Omental fat pad (tissue), 4 donors: ENCODE measurements at places on chromosomes 11 and 22.

DNA sequence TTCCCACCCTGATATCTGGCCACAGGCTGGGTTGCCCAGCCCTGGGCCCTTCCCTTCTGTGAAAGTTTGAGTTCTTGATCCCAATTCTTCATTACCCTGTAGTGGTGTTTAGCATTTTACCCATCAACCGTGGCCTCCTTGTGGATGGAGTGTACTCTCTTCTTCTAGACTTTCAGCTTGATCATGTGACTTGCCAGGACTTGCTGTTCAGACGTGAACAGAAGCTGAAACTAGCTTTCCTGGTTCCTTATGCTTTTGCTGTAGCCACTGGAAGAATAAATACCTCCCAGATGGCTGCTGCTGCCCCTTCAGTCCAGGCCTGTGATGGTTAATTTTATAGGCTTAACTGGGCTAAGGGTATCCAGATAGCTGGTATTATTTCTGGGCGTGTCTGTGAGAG lies 32.7 kb upstream of the DAGLA start:
- no peak for DNase-seq

DNA sequence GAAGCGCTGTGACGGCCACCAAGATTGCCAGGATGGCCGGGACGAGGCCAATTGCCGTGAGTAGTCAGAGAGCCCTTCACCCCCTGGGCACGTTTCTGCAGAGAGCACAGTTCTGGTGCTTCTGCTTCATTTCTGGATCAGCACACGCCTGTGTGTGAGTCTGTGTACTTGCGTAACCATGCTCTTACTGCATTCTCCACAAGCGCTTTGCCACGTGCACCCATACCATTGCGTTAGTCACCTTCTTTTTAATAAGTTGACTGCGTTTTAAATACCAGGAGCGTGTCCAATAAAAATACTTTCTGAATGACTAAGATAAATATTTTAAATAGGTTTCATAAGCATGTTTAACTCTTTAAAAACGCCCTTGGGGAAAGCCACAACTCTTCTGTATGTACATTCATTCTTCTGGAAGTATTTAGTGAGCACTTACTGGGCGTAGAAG lies 143.0 kb upstream of the SORL1-AS1 start:
- no peak for DNase-seq

DNA sequence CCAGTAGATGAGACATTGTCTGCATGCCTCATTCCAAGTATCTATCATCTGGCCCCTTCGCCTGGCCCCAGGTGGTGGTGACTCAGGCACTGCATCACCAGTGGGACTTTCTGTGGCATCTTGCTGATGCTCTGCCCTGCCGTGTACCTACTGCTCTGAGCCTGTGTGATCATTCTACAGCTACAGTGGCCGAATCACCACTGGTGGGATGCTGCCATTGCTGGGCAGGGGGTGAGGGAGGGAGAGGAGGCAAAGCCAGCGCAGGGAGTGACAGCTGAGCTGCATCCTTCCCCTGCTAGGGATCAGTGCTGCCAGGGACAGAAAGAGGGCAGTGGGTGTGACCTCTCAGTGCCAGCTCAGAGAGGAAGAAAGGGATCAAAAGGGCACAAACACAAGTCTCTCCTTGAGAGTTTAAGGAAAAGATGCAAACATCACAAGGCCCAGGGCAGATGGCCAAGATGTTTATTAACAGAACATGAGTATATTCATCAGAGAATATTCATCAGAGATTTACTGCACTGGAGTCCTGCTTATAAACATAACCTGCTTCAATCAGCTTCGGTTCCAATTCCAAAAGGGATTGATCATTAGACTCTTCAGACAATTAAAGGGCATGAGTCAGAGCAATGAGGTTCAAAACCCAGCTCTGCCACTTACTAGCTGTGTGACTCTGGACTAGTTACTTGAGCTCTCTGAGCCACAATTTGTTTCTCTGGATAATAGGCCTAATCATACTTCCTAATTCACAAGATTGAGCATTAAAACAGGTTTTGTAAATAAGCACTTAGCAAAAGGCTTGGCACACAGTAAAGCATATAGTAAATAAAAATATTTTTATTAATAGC lies 109.8 kb downstream of the NAT10 start:
- DNase-seq: no peak

DNA sequence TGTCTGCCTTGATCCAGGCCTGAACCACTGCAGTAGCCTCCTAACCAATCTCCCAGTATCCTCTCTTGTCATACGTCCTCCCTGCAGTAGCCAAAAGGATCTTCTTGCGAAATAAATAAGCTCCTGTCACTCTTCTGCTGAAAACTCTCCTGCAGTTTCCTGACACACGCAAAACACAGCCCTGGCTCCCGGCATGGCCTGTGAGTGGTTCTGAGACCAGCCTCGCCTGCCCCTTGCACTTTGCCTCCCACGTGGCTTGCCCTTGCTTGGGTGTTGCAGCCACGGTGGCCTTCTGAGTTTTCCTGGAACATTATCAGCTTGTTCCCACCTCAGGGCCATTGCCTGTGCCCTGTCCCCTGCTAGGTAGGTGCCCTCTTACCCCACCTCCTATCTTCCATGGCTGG lies 7.2 kb downstream of the ZC3H7B start:
- DNase-seq: no peak

- DNase-seq: no peak
These were observed 1.4 kb downstream of the MICAL2 start for GRCh38 chr11:12111549-12112520.

GRCh38 chr11:128451652-128452470 lies 135.5 kb downstream of the ETS1 start:
- no peak for DNase-seq

DNA sequence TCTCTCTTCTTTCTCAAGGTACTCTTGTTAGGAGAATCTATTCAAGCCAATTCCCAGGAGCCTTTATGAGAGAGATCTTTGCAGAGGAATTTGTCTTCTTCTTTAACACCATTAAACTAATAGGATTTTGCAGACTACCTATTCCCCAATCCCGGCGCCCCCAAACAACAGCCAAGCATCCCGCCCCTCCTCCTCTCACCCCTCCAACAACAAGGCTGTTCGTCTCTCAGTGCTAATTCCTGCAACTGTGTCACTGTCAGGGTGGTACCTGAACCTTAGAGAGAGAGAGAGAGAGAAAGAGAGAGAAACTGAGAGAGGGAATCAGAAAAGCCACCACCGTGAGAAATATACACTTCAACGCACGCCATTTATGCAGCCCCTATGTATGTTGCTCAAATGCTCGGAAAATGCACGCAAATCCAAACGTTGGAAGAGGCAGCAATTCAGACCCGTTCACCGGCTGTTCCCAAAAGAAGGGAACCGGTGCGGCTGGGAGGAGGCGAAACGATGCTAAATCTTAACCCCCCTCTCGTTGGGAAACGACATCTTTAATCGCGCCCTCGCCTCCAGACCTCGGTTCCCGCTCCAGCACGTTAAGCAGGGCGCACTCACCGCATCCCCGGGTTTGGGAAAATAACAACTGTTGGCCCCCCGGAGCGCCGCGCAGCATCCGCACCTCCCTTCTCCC lies 961 bp downstream of the KCNA4 start:
- no peak for DNase-seq

DNA sequence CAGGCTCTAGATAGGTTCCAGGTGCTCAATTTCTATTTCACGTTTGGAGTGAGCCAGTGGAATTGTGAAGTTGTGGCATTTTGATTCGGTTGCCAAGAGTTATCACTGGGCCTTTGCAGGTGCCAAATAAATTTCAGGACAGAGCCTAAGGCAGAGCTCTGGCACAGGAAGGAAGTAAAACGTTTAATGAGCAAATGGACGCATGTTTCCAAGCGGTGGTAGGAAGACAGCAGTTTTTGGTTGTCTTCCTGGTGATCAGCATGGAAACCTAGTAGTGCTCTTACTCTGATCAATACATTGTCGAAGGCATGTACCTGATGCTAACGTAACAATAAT lies 452 bp downstream of the BIRC3 start:
- no peak for DNase-seq

GRCh38 chr22:45224988-45225731 lies 15.5 kb downstream of the KIAA0930 start:
- no peak for DNase-seq

GRCh38 chr11:833849-834311 lies 1.1 kb downstream of the CD151 start:
- no peak for DNase-seq

DNA sequence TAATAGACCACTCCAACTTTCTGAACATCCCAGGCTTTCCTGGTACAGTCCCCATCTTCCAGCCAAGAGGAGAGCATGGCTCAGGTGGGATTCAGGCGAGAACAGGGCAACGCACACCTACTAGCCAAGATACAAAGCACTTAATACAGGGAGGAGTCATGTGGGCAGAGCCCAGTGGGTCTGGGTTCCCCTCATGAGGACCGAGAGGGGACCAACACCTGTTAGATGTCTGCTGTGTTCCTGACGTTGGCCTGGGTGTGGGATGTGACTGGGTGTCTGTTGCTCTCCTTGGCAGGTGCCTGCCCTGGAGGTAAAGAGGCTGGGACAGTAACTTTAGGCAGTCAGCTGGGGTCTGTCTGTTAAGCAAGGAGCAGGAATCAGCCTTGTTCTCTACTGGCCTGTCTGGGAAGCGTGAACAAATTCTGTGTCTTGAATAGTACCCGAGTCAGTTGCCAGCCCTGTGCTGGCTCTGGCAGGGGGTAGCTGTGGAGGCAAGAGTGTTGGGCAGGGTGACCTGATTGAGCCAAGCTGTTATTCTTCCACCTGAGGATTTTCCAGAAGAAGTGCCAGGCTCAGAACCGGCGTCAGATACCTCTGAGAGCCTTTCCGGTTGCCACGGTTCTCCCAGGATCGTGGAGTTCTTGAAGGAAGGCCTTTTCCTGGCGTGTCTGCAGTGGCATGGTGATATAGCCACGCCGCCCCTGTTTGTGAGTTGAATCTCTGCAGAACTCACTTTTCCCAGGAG lies 56.3 kb downstream of the BCR start:
- no peak for DNase-seq

DNA sequence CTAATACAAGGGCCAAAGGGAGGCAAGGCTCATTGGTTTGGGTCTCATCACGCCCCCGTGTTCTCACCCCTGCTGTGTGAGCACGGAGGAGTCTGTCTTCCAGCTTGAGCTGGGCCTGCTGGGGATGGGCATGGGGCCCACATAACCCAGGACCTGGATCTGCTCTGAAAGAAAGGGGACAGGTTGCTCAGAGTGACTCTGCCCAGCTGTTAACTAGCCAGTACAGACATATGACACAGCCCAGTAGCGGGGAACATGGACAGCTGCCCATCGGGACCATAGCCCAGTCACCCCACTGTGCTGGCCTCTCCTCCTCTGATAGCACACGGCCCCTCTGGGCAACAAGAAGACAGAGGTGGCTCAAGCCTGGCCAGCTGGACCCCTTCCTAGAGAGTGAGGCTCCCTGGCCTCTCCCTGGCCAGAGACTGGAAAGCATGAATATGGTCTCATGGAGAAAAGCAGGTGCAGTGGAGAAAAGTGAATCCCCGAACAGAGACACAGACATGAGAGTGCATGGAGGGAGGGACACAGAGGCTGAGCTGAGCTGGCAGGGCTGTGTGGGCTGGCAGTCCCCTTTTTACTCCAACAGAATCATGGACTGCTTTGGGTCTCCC lies 973.9 kb downstream of the BRD1 start:
- no peak for DNase-seq

DNA sequence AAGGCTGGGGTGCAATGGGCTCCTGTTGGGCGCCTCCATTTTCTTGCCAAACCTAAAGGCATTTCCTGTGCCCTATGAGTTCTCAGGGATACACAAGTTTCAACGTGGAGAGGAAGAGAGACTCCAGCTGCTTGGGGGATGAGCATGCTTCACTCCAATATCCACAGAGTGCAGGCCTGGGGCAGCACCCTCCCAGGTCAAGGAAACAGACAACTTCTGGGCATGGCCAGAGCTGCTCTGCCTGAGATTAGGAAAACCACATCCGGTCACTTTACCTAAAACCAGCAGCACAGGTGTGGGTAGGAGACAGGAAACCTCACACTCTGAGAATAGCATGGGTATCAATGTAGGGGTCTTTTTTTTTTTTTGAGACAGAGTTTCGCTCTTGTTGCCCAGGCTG lies 28.7 kb downstream of the TMEM184B start:
- DNase-seq: no peak

- DNase-seq: no peak
These were observed 50.4 kb downstream of the ST3GAL4 start for GRCh38 chr11:126405906-126406305.

DNA sequence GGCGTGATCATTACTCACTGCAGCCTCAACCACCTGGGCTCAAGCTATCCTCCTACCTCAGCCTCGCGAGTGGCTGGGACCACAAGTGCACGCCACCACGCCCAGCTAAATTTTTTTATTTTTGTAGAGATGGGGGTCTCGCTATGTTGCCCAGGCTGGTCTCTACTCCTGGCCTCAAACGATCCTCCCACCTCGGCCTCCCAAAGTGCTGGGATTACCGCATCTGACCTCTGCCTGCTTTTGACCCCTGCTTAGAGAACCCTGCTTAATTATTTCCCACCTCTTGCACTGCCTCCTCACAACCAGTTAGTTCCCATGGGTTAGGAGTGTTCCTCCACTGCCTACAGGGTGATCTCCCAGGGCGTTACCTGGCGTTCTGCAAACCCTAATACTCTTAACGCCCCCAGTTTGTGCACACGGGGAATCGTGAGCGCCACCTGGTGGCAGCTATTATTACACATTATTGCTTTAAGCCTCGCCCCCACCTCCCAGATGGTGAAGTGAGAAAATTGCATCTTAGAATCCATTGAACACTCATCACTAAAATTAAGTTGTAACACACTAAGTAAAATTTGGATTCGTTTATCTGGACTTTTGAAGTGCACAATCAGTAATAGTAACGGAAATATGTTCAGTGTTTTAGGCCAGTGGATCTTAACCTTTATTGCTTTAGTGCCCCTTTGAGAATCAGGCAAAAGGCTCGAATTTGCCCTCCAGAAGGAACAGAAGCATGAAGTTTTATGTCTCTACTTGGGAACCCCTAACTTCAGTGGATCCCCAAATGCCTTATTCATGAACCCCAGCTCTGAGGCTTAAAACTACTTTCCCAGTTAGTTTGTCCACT lies 61.4 kb upstream of the ASPHD2 start:
- peak; percentile 33 for DNase-seq

DNA sequence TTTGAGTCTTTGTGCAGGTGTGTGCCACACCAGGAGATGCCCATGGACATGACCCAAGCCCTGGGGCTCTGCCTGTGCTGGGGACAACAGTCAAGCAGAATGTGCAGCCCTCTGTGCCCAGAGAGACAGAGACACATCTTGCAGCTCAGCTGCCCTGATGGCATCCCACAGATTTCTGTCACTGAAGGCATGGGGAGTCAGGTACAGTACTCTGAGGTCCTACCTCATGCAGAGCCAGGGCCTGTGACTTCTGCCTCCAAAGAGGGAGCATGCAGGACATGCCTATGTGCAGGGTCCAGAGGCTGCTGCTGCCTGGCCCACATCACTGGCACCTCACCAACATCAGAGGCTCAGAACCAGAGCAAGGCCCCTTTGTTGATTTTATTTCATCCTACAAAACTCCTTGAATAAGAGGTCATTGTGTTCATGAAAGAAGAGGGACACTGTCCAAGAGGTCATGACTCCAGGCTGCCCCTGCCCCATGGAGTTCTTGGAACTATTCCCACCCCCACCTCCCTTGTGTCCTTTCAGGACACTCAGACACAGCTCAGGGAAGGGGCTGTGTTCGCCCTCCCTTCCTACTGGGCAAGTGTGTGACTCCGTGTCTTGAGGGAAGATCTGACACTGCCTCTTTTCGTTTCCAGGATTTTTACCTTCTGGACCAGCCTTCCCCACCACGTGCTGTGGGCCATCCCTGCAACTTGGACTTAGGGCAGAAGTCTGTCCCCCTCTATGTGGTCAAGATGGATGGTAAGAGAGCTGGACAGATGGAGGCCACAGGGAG lies 62.3 kb downstream of the BTG4 start:
- no peak for DNase-seq
